ENCODE measurements at places on chromosomes 1 and 21.

- DNase-seq = no peak
Observed at GRCh38 chr21:39377444-39378050, 28.7 kb upstream of the HMGN1 start.

DNA sequence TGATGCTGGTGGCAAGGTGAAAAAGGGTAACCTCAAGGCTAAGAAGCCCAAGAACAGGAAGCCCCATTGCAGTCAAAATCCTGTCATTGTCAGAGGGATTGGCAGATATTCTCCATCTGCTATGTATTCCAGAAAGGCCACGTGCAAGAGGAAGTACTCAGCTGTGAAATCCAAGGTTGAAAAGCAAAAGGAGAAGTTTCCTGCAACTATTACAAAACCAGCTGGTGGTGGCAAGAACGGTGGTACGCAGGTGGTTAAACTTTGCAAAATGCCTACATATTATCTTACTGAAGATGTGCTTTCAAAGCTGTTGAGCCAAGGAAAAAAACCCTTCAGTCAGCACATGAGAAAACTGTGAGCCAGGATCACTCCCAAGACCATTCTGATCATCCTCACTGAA is 13.7 kb upstream of the VPS45 start:
- DNase-seq = peak; percentile 1

GRCh38 chr1:172138634-172139033 is 281.9 kb upstream of the C1orf105 start:
- DNase-seq = no peak

GRCh38 chr1:41718497-41718896 is 200.2 kb downstream of the HIVEP3 start:
- DNase-seq = no peak

GRCh38 chr1:147890177-147890790 is 12.3 kb upstream of the GJA8 start:
- peak; percentile 60 for DNase-seq

- DNase-seq = no peak
Observed at GRCh38 chr21:43193651-43194302, 25.0 kb downstream of the CRYAA start.

DNA sequence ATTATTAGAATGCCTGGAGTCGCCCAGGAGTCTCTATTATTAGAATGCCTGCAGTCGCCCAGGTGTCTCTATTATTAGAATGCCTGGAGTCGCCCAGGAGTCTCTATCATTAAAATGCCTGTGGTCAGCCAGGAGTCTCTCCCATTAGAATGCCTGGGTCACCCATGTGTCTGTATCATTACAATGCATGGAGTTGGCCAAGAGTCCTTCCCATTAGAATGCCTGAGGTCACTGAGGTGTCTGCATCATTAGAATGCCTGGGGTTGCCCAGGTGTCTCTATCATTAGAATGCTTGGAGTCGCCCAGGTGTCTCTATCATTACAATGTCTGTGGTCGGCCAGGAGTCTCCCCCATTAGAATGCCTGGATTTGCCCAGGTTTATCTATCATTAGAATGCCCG is 66.9 kb downstream of the RNF187 start:
- DNase-seq = no peak

DNA sequence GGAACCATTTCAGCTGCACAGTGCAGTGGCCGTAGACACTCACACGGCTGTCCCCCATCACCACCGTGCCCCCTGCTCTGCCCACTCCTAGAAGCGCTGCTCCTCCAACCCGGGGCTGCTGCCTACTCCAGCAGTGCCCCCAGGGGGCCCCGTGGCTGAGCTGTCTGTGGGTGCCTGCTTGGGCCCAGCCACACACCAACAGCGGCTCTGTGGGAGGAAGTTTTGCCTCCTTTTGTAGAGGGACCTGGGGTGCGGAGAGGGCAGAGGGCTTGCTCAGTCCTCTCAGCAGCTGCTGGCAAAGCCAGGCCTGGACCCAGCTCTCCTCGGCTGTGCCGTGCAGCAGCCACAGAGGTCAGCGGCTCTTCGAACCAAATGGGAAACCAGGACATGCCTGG is 11.4 kb upstream of the LRRC3 start:
- DNase-seq = no peak

GRCh38 chr1:47536646-47537118 is 98.8 kb downstream of the FOXD2 start:
- DNase-seq = no peak

GRCh38 chr1:172909606-172910326 is 141.0 kb downstream of the TNFSF18 start:
- DNase-seq = no peak

DNA sequence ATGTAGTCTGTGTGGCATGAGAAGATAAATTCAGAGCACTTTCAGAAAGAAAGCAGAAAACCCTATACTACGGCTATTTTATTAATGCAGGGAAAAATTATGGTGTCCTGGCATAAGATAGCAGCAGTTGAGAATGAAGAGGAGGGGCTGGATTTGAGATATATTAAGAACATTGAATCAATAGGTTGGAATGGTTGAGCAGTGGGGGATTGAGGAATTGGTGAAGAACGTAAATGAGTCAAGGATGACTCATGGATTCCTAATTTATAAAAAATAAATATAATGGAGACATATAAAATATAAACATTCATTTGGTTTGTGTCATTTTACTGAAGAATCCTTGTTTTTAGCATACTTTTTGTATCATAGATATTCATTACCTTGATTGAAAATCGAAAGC is 234.3 kb upstream of the ADAMTS5 start:
- no peak for DNase-seq

DNA sequence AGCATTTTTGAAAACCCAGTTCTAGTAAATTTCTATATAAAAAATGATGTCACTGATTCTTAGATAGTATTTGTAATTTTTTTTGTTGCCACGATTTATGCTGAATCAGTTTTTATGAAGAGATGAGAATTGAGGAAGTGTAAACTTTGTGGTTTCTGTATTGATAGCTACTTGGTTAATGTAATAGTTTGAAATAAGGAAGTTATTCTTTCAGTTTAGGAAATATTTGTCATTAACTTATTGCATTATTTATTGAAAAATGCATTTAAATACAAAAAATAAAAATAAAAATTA is 97.8 kb downstream of the ZFYVE9 start:
- DNase-seq = no peak

DNA sequence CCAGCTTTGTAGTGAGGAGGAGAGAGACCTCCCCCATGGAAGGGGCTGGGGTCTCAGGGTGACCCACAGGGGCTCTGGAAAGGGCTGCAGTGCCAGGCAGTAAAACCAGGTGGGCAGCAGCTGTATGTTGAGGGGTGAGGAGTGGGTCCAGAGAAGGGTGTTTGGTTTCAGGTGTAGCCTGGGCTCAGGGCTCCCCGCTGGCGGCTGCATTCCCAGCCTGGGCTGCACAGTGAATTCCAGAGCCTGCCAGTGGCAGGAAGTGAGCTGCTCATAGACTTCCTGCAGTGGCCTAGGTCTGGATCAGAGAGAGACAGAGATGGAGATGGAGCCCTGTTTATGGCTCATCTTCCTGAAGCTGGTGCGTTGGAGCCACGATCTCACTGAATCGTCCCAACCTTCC is 356.4 kb downstream of the PTPRU start:
- DNase-seq = no peak

DNA sequence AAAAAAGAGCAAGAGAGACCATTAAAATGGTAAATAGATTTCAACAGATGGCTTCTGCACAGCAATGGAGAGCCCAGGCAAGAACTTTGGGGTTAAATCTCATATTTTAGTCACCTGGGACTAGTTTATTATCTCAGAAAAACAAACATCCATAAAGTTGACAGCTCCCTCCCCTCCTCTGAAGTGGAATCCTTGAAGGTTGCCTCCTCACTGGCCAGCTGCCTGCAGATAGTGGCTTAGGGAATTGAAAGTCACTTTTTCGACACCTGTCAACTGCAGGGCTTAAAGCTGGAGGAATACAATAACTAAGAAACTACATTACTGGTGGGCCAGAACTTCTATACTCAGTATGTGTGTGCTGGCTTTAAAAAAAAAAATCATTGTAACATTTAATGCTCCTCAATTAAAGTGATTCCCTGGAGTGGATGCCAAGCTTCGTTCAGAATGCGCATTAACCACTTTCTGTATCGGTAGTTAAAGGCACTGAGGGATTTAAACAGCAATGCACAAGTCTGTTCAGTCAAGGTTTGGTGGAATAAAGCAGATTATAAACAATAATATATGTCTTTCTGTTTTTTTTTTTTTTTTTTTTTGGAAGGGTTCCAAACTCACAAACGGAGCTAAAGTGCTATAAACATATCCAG is 52.5 kb downstream of the LHX4 start:
- no peak for DNase-seq

All from CD4-positive, alpha-beta T cell treated with Interleukin-1 beta for 1 hour (primary cell).